Stimulated activated CD8-positive, alpha-beta memory T cell treated with anti-CD3 and anti-CD28 coated beads, Interleukin-7, amount 100 ng/mL, for 48 hours (primary cell): ENCODE measurements at places on chromosomes 12 and 14.

GRCh38 chr14:27938392-27938791 lies 828.2 kb upstream of the FOXG1 start:
- DNase-seq, result no peak

- DNase-seq, result no peak
These were observed 9.9 kb downstream of the DIP2B start for GRCh38 chr12:50514526-50515276.

GRCh38 chr12:53750812-53751335 lies 905 bp downstream of the CISTR start:
- no peak for DNase-seq

GRCh38 chr12:125330645-125331341 lies 265.6 kb downstream of the AACS start:
- DNase-seq, result peak; percentile 28

DNA sequence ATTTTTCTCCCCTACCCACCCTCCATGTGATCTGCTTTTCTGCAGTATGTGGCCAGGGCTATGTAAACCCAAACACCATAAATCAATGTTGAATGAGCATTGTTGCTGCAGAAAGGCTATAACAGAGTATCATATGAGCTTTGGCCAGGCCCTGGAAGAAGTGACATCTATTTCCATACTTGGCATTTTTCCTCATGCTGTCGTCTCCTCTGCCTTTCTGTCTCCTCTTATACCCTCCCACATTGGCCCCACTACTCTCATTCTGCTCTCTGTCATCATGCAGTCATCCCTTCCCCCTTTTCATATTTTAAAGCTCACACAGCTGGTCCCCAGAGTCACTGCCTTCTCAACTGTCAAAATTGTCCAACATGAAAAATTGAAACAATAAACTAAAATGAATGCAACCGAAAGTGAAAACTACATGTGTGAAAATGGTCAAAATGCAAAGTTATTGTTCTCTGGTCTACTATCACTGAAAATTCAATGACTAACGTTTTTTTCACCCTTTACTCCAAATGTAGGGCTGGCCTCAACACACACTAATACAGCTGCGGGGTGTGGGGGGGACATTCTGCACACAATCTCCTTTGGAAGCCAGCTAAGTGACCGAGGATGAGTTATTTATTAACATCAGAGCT lies 290.7 kb upstream of the TMPO start:
- DNase-seq, result no peak

DNA sequence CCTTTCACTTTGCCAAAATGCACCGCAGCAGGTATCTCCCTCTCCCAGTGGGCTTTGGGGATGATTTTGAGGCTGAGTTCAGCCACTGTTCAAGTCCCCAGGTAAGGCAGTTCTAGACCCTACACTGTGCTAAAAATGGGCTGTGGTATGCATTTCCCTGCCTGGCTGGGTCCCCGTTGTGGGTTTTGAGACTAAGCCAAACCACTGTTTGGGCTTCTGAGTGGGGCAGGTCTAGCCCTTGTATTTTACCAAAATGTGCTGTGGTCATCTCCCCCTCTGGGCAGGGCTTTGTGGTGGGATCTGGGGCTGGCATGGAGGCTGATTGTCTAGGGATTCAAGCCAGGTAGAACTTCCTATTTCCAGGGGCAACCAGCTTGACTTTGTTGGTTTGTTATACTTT lies 13.6 kb upstream of the OR4Q3 start:
- no peak for DNase-seq

- DNase-seq, result no peak
These were observed 275.8 kb downstream of the SLC6A15 start for GRCh38 chr12:84636801-84637290.

- DNase-seq, result no peak
These were observed 93.7 kb upstream of the PTPRR start for GRCh38 chr12:71014180-71014785.

GRCh38 chr12:103401421-103401820 lies 94.3 kb downstream of the C12orf42 start:
- no peak for DNase-seq

DNA sequence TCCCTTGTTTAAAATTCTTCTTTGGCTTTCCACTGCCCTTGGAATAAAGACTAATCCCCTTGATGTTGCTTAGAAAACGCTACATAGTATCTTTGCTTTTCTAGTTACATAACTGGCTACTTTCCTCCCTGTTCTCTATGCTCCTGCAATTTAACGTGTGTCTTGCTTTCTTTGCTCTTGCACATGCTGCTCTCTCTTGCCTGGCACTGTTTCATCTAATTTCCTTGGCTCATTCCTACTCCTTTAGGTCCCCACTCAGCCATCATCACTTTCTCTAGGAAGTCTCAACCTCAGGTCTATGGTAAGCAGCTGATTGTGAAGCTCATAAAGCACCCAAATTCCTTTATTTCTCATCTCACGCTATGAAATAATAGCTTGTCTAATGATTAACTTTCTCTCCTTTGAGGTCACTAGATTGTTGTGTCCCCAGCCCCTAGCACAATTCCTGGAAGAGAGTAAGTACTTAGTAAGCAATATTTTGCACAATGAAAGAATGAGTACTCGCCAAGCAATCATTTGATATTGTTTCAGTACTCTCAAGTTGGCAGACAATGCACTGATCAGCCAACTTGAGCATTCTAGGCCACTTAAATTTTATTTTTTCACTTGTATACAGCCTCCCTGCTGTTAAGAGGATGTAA lies 3.3 kb downstream of the ALDH6A1 start:
- no peak for DNase-seq

- DNase-seq, result no peak
These were observed 40.0 kb upstream of the PCNX4 start for GRCh38 chr14:60051721-60052221.

GRCh38 chr12:62841846-62842245 lies 93.1 kb downstream of the PPM1H start:
- no peak for DNase-seq

GRCh38 chr12:82873951-82874350 lies 187.2 kb downstream of the TMTC2 start:
- no peak for DNase-seq

DNA sequence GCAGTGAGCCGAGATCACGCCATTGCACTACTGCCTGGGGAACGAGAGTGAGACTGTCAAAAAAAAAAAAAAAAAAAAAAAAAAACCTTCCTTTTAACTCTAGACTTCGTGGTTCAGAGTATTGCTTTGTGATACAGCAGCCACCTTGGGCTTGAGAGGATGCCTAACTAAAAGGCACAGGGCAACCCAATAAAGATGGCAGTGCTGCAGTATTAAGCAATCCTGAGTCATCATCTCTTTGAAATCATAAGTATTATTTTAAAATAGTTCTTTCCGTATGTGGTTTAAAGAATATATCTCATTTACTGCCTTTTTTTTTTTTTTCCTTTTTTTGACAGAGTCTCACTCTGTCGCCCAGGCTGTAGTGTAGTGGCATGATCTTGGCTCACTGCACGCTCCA lies 116.1 kb downstream of the PLEKHA5 start:
- no peak for DNase-seq
